ENCODE measurements at places on chromosomes 4 and X. TPM values are rescaled to one million over a fixed set of nuclear protein-coding genes. Genes with fewer than 3 reads are reported as not detected.

CFAP47 gene
- not detected for total RNA-seq

NDNF gene
- total RNA-seq: 35.4 TPM

ANTXR2 gene
- total RNA-seq: 105 TPM

KLB gene
- under 0.01 TPM for total RNA-seq

MAPK10 gene
- 14.1 TPM for total RNA-seq

RENBP gene
- 5.1 TPM for total RNA-seq

MAGEA12 gene
- total RNA-seq: not detected

HHIP gene
- 0.52 TPM for total RNA-seq

MBNL3 gene
- 12.9 TPM for total RNA-seq

GABRG1 gene
- total RNA-seq: not detected

SMR3A gene
- total RNA-seq: not detected

EDNRA gene
- total RNA-seq: 0.39 TPM

OTC gene
- total RNA-seq: not detected

C1QTNF7 gene
- total RNA-seq: 0.86 TPM

PDCL2 gene
- total RNA-seq: not detected

MAGEA2B gene
- total RNA-seq: not detected

SMIM10L2A gene
- total RNA-seq: 0.52 TPM

MAGEB17 gene
- total RNA-seq: not detected

SULT1B1 gene
- under 0.01 TPM for total RNA-seq

TAF7L gene
- 0.26 TPM for total RNA-seq

EVC2 gene
- 16.2 TPM for total RNA-seq

OPHN1 gene
- total RNA-seq: 6.9 TPM

PAGE2 gene
- total RNA-seq: not detected

TASL gene
- not detected for total RNA-seq

GPRASP2 gene
- 16.6 TPM for total RNA-seq

KCND1 gene
- 0.43 TPM for total RNA-seq

MAGEB10 gene
- not detected for total RNA-seq

SEC24B gene
- total RNA-seq: 26.9 TPM

UGT2A1 gene
- total RNA-seq: not detected

RAP1GDS1 gene
- total RNA-seq: 46.9 TPM

SLITRK2 gene
- not detected for total RNA-seq

MFAP3L gene
- 5.9 TPM for total RNA-seq

SLC26A1 gene
- total RNA-seq: 0.26 TPM

DCLK2 gene
- total RNA-seq: 11.8 TPM

CXCR3 gene
- not detected for total RNA-seq

FAM53A gene
- total RNA-seq: 2.3 TPM

MMGT1 gene
- 37.7 TPM for total RNA-seq

TRMT44 gene
- total RNA-seq: 17.0 TPM

WDR17 gene
- total RNA-seq: 1.3 TPM

LRCH2 gene
- total RNA-seq: 2.0 TPM

BANK1 gene
- 3.1 TPM for total RNA-seq

SOX3 gene
- total RNA-seq: not detected

FAM184B gene
- total RNA-seq: not detected

PNPLA4 gene
- total RNA-seq: 28.3 TPM

TLR2 gene
- 0.32 TPM for total RNA-seq

DMD gene
- 0.65 TPM for total RNA-seq

TXK gene
- total RNA-seq: 0.54 TPM

PRR27 gene
- not detected for total RNA-seq

TRAM1L1 gene
- total RNA-seq: 6.2 TPM

PRKX gene
- total RNA-seq: 5.5 TPM

DCAF12L2 gene
- 0.11 TPM for total RNA-seq
